ENCODE measurements at places on chromosomes 6 and 20.

DNA sequence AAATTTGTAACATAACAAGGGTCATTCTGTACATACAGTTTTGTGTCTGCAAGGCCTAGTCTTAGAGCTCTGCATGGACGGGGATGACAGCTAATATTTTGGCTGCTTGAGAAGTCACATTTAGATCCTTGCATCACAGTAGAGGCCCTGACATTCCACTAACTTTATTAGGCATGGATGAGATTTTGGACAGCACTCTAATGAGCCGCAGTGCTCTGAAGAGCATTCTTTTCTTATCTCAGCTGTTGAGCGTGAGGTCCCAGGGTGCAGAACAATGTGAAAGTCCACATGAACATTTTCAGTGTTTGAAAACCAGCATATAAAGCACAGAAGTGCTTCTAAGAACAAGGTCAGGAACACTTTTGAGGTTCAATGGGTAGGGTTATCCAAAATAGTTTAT, 58.9 kb downstream of the IPCEF1 start:
- no peak for DNase-seq

GRCh38 chr6:50699051-50699775, 14.1 kb upstream of the TFAP2D start:
- DNase-seq: no peak

DNA sequence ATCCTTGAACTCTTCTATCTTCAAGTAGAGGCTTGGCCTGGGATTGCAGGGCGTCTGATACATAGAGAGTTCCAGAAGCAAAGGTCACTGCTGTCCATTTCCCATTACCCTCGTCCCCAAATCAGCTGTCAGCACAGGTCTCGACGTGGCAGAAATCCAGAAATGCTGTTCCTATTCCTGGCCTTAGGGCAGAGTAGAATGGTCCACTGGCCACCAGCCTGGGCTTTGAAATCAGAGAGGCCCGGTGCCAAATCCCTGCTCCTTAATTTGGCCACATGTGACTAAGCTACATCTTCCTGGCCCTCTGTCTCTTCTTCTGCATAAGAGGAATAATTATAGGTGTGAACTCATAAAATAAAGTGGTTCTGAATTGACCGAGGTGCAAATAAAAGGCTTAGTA, 40.9 kb upstream of the FAM83D start:
- DNase-seq: no peak

DNA sequence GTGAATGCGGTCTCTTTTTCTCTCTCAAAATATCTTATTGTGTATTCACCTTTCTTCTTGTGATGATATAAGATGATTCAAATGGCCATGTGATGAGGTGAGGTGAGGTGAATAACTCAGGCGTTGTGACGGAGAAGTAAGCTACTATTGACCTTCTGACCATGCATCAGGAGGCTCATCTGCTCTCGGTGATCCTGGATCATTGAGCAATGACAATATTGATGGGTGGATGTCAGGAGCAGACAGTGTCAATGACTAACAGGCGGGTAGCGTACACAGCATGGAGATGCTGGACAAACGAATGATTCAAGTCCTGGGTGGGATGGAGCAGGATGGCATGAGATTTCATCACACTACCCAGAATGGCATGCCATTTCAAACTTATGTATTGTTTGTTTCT, 119.6 kb downstream of the PXDC1 start:
- DNase-seq: no peak

DNA sequence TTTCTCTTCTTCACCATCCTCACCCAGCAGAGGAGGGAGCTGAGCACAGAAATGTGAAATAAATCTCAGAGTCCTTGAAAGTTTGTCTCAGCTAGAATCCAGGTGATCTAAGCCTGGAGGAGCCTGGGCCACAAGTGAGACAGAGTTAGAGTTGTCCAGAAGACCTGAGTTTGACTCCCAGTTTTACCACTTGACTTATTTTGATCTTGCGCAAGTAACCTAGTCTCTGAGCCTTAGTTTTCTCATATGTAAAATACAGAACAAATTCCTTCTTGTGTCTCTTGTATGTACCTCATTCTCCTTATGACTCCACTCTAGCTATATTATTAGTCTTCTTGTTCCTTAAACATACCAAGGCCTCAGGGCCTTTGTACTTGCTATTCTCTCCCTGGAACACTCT, 36.7 kb downstream of the RALY start:
- no peak for DNase-seq

GRCh38 chr20:34110745-34111641, 1.1 kb downstream of the EIF2S2 start:
- peak; percentile 4 for DNase-seq

DNA sequence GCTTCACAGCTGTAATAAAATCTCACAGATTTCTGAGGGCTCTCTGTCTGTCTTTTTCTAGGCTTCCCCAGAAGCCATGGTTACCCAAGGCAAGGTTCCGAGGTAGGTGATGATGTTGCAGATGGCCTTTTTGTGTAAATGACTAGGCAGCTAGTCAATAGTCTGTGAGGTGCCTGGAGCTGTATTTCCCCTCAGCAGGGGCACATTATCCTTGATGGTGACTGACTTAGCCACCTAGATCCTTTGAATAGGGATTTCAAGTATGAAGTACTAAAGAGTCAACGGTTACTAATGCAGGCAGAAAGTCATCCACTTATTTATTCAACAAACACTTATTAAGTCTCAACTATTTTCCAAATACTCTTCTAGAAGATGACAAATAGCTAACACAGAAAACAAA, 49.3 kb upstream of the L3MBTL3 start:
- no peak for DNase-seq

DNA sequence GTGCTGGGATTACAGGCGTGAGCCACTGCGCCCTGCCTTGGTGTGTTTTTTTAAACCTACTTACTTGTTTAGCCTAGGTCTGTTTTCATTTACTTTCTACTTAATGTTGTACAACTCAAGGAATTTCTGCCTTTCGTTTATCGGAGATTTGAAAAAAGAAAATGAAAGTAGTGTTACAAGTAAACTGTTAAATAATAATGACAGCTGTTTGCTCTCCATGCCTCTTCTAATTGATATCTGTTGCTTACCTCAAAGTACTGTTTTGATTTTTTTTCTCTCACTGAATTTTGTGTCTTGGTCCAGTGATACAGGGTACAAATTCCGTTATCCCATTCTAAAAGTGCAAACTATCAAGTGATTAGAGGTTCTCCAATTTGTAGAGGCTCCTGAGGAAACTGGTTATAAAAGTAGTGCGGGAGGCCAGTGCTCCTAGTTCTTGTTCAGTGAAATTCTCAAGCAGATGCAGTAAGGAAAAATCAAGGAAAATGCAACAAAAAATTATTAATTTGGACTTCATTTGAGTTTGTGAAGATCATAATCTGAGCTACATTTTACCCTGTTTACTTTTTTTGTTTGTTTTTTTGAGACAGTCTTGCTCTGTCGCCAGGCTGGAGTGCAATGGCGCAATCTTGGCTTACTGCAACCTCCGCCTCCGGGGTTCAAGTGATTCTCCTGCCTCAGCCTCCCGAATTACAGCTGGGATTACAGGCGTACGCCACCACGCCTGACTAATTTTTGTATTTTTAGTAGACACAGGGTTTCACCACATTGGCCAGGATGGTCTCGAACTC, 2.2 kb downstream of the UBR2 start:
- DNase-seq: no peak

- DNase-seq: no peak
Observed at GRCh38 chr6:157227202-157228166, 95.8 kb downstream of the TMEM242 start.

DNA sequence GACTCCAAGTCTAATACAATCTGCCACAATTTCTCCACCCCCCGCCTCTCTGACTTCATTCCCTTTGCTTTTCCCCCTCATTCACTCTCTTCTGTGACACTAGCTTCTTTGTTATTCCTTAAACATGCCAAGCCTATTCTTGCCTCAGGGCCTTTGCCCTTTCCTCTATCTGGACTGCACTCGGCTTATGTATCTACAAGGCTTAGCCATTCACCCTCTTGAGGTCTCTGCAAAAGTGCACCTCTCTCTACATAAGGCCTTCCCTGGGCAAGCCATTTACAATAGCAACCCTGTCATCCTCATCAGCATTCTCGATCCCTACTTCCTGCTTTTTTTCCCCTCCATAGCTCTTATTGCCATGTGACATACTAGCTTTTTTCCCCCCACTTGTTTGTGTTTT, 168.9 kb downstream of the PDSS2 start:
- no peak for DNase-seq

DNA sequence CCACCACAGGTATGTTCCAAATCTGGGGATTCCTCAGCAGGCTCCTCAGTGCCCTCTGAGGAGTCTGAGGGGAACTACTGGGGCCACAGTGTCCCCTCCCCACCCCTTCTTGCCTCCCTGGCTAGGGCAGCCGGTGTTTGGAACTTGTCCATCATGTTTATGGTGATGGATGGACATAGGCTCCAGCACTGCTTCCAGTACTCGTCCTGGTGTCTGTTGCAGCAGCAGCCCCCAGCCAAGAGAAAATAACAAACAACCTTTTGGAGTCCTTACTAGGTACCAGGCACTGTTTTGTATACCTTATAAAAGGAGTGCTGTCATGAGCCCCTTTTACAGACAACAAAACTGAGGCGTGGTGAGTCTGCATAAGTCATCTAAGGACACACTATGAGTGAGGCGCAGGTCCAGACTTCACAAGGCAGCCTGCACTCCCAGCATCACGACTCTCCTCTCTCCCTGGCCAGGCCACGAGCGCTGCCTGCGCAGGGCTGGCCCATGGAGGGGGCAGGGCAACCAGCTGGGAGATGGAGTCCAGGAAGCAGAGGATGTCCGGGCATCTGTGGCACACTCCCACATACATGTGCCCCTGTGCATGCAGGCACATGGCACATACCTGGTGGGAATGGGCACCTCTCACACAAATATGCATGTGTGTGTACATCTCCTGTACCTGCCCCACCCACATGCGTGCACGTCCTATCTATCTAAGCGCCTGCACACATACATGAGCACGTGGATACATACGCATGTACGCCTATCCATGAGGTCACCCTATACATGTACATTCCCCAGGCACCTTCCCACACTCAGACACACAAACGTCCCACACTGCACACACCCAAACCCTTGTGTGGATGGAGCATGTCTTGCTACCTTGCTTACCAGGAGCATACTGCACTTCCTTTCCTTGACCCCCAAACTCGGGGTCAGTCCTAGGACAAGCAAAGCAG, 152.7 kb downstream of the VEGFA start:
- no peak for DNase-seq

- DNase-seq: no peak
Observed at GRCh38 chr6:47579040-47579439, 101.5 kb downstream of the CD2AP start.

- DNase-seq: no peak
Observed at GRCh38 chr6:41892921-41893564, 2.1 kb downstream of the USP49 start.

- DNase-seq: no peak
Observed at GRCh38 chr6:29924287-29924686, 18.0 kb upstream of the HLA-A start.

DNA sequence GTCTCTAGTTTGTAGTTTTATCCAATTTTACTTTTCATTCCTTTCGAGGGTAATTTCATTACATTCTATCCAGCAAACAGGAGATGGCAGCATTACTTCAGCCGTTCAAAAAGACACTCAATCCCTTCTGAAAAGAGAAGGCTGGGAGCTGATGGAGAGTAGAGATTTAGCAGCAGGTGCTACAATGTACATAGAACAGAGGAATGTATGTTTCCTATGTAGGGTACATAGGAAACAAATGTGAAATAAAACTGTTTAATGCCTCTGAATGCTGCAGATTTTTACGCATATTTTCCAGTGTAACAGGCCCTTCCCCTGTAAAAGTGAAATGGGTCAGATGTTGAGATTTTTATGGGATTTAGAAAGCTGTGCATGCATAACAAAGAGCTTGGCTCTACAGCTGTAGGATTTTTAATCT, 16.0 kb downstream of the RPS12 start:
- DNase-seq: no peak

DNA sequence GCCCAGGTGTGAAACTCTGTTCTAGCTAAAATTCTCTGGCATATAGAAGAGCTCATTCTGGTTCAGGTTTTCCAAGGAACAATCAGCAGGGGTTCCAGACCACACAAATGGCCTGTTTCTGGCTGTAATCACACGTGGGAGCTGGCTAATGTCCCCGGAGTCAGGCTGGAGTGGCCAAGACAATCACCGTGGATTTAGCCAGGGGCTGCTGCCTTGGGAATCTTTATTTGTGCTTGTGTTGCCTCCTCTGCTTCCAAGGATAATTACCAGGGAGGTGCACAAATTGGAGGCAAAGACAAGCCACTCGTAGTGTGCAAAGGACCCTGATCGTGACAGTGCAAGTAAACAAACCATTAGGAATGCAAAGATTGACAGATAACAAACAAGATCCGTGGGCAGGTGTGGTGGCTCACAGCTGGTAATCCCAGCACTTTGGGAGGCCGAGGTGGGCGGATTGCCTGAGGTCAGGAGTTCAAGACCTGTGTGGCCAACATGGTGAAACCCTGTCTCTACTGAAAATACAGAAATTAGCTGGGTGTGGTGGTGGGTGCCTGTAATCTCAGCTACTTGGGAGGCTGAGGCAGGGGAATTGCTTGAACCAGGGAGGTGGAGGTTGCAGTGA, 77.3 kb downstream of the KCNB1 start:
- DNase-seq: no peak

GRCh38 chr6:149545258-149545753, 537 bp downstream of the PPIL4 start:
- DNase-seq: peak; percentile 43

GRCh38 chr6:119479860-119480655, 130.5 kb upstream of the MAN1A1 start:
- DNase-seq: no peak

Measured in activated T-cell treated with anti-CD3 and anti-CD28 coated beads for 1 hour (primary cell).